ENCODE measurements at places on chromosomes 5 and 9.

GRCh38 chr9:75039801-75040200 is 11.7 kb upstream of the CARNMT1 start:
- DNase-seq: no peak

- DNase-seq: no peak
These were observed 465.7 kb upstream of the RGMB start for GRCh38 chr5:98307811-98308210.

DNA sequence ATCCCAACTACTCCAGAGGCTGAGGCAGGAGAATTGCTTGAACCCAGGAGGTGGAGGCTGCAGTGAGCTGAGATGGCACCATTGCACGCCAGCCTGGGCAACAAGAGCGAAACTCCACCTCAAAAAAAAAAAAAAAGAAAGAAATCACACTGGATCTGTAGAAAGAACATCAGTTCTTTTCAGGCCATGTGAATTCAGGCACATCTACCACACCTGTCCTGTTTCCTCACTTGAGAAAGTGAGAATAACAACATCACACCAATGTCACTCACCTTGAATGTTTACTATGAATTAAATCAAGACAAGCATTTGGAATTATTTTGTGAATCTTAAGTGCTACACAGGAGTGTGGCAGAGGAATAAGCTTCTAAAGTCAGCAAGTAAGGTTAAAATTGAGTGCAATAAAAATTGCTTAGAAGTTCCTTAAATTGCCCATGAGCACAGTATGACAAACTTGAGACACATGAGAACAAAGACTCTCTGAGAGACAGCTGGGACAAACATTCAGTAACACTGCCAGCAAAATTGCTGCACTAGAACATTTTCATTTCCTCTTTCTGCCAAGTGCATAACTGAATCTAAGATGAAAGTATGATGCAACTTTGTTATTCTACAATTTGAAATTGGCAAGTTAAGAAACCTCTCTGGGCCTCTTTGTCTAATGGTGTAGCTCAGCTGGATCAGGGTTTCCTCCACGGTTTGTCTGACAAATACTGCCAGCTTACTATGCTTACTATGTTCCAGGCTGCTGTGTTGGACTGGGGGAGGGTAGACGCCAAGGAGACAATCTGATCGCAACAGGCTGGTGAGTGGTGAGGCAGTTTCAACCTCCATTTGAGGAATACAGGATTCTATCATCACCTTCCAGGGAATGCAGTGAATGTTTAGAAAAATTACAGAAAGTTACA is 1.9 kb upstream of the RIC1 start:
- peak; percentile 20 for DNase-seq

- DNase-seq: no peak
These were observed 8.9 kb upstream of the PTAR1 start for GRCh38 chr9:69768716-69769115.

DNA sequence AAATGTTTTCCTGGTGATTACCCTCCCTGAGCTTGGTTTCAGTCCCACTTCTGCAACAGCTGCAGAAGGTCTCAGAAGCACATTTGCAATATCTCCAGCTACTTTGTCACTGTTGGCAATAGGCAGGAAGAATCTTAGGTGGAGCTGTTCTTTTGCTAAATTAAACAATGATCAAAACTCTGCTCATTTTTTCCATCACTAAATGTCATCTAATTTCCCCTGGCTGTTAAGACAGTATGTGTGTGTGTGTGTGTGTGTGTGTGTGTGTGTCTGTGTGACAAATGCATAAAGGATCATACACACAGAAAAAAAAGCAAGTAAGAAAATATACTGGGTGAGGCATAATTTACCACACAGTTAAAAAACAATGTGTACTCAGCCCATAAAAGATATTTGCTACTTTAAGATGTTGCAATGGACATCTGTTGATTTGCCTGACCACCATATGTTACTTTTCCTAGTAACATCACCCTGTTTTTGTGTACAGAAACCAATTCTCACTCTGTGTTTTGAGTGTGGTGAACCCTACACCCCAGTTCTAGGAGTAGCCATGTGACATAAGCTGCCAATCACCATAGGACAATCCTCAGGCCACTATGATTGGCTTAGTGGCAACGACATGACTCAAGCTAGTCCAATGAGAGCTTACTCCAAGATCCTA is 572.6 kb upstream of the CLINT1 start:
- peak; percentile 18 for DNase-seq

DNA sequence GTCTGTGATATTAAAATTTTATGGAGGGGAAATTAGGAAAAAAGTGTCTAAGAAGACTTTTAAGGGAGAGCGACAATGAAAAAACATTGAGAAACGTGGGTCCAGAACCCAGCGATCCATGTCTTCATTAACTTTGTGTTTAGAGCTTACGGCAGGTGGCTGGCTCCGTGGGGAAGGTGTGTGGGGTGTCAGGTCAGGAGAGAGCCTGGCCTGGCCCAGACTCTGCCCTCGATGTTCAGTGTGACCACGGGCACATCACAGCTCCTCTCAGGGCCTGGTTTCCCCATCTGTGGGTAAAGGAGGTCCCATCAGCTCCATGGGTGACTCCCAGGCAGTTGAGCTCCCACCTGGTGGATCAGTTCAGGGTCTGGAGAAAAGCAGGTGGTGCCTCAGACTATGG is 22.1 kb downstream of the DAB2IP start:
- no peak for DNase-seq

- no peak for DNase-seq
These were observed 245.4 kb upstream of the ANKH start for GRCh38 chr5:15116996-15117395.

DNA sequence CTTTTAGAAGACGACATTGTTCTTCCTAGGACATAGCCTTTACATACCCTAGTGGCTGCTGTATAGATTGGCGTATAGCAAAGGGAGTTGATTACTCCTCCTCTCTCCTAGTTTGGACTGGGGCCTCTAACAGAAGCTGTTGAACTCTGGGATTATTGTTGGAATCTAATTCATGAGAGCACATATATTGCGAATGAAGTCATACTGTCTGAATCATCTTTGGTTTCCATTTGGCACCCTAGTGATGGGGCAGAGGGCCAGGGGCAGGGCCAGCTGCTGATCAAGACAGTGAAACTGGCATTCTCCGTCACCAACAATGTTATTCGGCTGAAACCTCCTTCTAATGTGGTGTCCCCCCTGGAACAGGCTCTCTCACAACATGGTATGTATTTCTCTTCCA is 40.3 kb downstream of the NUP188 start:
- no peak for DNase-seq

DNA sequence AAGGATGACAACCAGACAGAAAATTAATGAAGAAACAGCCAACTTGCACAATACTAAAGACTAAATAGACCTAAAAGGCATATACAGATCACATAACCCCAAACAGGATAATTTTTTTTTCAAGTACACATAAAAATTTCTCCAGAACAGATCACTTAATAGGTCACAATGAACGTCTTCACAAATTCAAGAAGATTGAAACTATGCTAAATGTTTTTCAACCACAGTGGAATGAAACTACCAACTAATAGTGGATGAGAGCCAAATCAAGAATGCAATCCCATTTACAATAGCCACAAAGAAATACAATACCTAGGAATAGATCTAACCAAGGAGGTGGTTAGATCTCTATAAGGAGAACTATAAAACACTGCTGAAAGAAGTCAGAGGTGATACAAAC is 145.8 kb downstream of the TMEM232 start:
- DNase-seq: no peak
